Glomerular endothelial cell (primary cell): ENCODE measurements at places on chromosomes 6 and 20. TPM values are rescaled to one million over a fixed set of nuclear protein-coding genes. Genes with fewer than 3 reads are reported as not detected.

The SOX18 gene
- 31.8 and 102 TPM in 2 replicates for total RNA-seq

DNA sequence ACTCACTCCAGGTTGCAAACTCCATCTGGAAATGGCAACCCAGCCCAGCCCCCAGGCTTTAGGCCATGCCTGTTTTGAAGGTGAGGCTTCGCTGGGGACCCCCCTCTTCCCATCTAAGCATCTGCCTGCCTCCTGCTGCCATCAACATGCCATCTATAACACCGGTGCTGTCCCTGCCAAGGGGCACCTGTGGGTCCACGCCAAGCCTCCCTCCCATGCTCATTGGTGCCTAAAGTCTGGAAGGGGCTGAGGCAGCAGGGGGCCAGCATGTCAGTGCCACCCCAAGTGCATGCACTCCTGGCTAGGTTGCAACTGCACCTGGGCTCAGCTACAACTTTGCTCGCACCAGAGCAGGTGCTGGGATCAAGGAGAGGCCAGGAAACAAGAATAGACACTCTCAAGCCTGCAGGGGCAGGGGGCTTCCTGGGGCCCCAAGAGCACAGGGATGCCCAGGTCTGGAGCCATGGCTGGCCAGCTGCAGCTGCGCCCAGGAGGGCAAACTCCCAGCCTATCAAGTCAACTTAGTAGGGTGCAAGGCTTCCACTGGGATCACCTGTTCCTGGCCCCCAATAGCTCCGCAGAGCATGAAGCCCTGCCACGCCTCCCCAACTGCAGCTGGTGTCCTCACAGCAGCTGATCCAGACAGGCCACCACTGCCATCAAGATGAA, 151.3 kb upstream of the HSF2 start:
- DNase-seq = no peak

DNA sequence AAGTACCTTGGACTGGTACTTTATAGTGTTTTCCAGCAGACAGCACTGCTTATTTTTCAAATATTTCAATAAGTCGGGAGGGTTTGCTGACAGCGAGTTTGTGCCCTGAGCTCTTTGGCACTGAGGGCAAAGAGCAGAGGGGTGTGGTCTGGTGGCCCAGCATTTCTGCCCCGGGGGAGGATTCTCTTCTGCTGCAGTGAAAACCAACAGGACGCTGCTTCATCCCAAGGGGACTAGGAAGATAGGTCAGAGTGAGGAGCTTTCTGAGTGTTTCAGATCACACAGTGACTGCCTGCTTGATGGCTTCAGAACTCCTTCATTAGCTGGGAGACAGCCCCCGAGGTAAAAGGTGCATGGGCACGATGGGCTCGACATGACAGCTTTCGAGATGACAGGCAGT, 8.6 kb downstream of the ULBP2 start:
- DNase-seq = no peak

DNA sequence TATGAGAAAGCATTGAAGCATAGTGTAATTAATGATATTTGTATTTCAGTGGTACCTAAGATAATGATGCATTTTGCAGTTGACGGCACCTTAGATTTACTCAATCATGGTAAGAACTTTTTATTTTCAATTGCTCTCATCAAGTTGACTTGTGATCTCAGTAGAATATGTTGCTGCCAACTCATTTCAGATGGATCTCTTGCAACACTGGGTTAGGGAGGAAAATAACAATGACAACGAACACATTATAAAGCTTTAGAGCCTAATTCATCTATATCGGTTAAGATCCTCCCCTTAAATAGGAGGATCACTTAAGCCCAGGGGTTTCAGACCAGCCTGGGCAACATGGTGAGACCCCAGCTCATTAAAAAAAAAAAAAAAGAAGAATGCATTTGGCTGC, 18.0 kb upstream of the TBC1D22B start:
- no peak for DNase-seq

DNA sequence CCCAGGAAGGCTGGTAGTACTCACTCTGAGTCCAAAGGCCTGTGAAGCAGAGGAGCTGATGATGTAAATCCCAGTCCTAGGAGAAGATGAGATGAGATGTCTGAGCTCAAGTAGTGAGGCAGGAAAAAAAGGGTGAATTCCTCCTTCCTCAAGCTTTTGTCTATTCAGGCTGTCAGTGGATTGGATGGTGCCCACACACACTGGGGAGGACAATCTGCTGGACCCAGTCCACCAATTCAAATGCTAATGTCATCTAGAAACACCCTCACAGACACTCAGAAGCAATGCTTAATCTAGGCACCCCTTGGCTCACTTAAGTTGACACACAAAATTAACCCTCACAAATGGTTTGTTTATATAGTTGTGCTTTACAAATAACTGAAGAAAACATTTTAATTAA, 94.6 kb downstream of the CD109 start:
- no peak for DNase-seq
